ENCODE measurements at places on chromosomes 12 and 14.

- no peak for DNase-seq
Observed at GRCh38 chr14:74134484-74134883, 49.7 kb downstream of the LIN52 start.

DNA sequence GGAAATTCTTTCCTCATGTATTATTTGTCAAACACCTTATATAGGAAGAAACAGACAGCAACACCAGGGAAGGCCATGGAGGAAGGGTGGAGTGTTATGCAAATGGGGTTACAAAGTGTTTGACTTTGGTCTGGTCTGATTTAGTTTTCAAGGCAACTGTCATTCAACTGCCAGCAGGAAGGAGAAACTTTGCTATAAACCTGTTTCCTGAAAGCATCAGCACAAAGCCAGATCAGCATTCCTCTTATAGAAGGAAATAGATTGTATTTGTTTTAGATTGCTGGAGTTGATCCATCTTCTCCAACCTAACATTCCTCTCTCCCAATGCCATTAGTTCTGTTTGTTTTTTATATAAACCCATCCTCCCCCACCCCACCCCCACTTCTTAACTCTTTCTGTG, 65.7 kb downstream of the STAB2 start:
- DNase-seq = no peak

- DNase-seq = peak; percentile 57
Observed at GRCh38 chr14:99252940-99253868, 18.8 kb downstream of the BCL11B start.

DNA sequence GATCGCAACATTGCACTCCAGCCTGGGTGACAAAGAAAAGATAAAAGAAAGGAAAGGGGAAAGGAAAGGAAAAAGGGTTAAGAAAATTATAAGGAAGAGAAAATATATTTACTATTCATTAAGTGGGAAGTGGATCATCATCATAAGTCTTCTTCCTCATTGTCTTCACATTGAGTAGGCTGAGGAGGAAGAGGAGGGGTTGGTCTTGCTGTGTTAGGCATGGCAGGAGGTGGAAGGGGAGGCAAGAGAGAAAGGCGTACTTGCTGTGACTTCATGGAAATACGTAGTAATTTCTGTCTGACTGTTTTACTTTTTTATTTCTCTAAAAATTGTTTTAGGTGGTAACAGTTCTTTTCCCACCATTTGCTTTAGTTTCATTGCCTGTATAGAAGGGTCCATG, 26.2 kb downstream of the FAM177A1 start:
- no peak for DNase-seq

GRCh38 chr12:51850965-51851299, 2.4 kb upstream of the FIGNL2 start:
- no peak for DNase-seq

DNA sequence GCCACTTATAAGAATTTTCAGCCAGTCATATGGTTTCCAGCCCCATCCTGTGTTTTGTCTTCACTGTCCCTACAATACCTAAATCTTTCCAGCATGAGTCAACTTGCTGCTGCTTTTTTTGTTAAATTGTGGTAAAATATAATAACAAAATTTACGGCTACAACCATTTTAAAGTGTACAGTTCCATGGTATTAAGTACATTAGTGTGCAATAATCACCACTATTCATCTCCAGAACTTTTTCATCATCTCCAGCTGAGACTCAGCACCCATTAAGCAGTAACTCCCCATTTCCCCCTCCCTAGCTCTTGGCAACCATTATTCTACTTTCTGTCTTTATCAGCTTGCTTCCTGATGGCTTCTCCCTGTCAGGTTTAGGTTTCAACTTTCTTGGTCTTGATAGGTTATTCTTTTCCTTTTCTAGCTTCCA, 39.1 kb downstream of the FRS2 start:
- DNase-seq = no peak

GRCh38 chr14:64841121-64841651, 38.5 kb downstream of the SPTB start:
- DNase-seq = no peak

- no peak for DNase-seq
Observed at GRCh38 chr12:110270125-110270962, 10.7 kb upstream of the ATP2A2 start.

- DNase-seq = no peak
Observed at GRCh38 chr14:39025810-39026627, 77.0 kb downstream of the SEC23A start.

- no peak for DNase-seq
Observed at GRCh38 chr12:42498549-42499247, 90.8 kb downstream of the PRICKLE1 start.

GRCh38 chr12:14558473-14558959, 9.2 kb downstream of the PLBD1 start:
- DNase-seq = no peak

- no peak for DNase-seq
Observed at GRCh38 chr14:23094666-23095195, at the start of gene ACIN1. Gene ACIN1, minus strand, starts transcription at chr14:23095136. Its CDS starts 24 bp downstream, at chr14:23095112.

GRCh38 chr12:29278673-29279420, 102.1 kb downstream of the ERGIC2 start:
- DNase-seq = no peak

GRCh38 chr12:85627584-85627983, 208.6 kb downstream of the RASSF9 start:
- DNase-seq = no peak

- no peak for DNase-seq
Observed at GRCh38 chr12:94863321-94864035, 140.0 kb downstream of the NDUFA12 start.

DNA sequence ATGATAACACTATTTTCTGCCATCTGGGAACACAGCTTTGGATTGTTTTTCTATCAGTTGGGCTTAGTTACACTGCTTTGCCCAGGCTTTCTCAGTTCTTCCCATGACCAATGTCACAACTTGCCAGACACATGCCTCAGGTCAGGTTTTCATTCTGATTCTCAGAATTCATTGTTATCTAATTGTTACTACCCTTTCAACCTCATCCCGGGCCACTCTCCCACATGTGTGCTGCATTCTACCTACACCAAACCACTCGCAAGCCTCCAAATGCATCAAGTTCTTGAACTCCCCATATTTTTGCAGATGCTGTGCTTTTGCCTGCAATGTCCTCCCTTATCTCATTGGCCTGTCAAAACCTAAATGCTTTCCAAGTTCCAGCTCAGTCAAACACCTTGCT, 36.3 kb downstream of the NELL2 start:
- no peak for DNase-seq

DNA sequence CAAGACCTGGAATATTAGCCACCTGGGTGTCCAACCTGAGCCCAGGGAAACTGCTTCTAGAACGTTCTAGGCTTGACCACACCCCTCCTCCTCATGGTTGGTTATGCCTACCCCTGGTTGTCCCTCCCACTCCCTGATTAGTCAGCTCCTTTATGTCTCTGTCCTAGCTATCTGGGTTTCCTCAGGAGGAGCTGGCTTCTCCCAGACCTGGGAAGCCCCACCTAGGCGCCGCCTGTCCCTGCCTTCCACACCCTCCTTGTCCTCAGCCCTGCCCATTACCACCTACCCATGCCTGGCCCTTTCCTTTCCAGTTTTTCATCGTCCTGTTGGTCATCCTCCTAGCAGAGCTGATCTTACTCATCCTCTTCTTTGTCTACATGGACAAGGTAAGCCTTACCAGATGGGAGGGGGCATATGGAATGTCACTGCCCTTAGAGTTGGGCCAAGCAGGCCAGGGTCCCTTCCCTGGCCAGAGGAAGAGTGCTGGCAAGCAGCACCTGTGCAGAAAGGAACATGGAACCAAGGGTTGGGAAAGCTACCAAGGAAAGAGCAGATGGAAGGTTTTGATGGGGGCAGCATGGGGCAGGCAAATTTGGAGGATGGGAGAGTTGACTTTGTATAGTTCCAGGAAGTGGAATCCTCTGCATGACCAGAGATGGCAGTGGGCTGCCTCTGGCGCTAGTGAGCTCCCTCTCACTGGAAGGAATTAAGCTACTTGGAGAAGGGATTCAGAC, 201.7 kb downstream of the TSPAN9 start:
- no peak for DNase-seq

DNA sequence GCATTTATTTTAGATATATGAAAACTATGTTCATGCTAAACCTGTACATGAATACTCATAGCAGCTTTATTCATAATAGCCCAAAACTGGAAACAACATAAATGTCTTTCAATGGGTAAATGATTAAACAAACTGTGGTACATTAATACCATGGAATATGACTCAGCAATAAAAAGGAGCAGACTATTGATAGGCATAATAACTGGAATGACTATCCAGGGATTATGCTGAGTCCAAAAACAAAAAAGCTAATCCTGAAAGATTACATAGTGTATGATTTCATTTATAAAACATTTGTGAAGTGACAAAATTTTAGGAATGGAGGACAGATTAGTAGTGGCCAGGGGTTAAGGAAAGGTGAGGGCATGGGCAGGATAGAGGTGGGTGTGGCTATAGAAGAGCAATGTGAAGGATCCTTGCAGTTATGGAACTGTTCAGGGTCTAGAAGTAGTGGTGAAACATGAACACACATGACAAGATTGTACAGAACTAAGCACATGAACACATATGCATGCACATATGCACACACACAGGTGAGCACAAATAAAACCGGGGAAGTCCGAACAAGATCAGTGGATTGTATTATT, 61.1 kb upstream of the CDKN3 start:
- no peak for DNase-seq

DNA sequence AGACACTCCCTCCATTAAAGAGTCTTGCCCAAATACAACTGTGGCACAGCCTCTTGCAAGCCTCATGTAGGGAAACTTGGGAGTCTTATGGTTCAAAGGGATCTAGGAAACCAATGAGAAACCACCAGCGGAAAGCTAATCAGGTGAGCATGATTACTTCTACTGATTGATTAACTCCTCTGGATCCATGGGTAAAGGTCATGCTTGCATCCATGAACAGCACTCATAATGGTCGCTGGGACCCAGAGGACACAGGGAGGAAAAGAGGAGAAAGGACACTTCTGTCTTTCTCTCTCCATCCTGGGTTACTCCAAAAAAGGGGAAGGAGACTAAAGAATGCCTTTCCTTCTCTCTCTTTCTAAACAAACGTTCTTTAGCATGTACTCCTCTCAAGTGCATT, 1397.2 kb downstream of the LRFN5 start:
- DNase-seq = no peak

DNA sequence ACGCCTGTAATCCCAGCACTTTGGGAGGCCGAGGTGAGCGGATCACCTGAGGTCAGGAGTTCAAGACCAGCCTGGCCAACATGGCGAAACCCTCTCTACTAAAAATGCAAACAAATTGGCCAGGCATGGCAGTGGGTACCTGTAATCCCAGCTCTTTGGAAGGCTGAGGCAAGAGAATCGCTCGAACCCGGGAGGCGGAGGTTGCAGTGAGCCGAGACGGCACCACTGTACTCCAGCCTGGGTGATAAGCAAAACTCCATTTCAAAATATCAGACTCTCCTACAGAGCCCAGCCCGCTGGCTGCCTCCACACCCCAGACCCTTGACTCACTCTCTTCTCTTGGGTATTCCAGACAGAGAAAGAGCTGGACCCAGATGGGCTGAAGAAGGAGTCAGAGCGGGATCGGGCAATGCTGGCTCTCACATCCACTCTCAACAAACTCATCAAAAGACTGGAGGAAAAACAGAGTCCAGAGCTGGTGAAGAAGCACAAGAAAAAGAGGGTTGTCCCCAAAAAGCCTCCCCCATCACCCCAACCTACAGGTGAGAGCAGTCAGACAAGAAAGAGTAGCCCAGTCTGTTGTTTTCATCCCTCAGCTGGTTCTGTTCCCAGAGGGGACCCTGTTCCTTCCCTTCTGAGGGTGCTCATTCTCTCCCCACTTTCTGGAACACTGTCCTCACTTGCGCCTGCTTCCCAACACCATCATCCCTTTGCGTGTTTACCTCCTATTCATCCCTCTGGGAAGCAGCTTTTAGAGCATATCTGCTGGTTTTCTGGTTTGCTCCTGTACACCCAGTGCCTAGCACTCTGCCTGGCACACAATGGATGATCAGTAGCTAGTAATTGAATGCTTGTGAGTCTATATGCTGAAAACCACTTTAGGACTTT, 19.7 kb downstream of the AGAP2 start:
- no peak for DNase-seq

- DNase-seq = no peak
Observed at GRCh38 chr12:110234755-110235154, 46.3 kb upstream of the ATP2A2 start.

- no peak for DNase-seq
Observed at GRCh38 chr14:37090026-37090425, 82.4 kb downstream of the SLC25A21 start.

Measured in CD4-positive, alpha-beta T cell treated with Interferon gamma for 1 hour (primary cell).